Ascending aorta (tissue), 2 donors: ENCODE measurements at places on chromosomes 13 and 19.
A peak's percentile ranks its signal among the peaks of the same experiment; 100 is the strongest.

DNA sequence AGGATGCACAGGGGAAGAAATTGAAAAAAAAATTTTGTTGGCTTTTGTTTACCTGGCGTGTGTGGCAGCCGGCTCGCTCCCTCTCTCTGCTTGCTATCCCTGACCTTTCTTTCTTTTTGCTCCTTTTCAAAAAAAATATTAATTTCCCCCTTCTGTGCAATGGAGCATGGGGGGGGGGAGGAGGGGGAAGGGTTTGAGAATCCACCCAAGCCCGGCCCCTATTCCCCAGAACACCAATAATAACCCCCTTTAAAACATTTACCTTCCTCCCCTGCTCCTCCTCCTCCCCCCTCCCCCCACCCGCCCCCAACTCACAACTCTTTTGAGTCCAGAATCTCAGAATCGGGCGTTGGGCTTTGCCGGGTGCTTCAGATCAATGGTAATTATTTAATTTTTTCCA, 28.4 kb downstream of the NFIX start:
- no peak for DNase-seq

GRCh38 chr13:95267662-95268342, 33.4 kb downstream of the ABCC4 start:
- no peak for DNase-seq

DNA sequence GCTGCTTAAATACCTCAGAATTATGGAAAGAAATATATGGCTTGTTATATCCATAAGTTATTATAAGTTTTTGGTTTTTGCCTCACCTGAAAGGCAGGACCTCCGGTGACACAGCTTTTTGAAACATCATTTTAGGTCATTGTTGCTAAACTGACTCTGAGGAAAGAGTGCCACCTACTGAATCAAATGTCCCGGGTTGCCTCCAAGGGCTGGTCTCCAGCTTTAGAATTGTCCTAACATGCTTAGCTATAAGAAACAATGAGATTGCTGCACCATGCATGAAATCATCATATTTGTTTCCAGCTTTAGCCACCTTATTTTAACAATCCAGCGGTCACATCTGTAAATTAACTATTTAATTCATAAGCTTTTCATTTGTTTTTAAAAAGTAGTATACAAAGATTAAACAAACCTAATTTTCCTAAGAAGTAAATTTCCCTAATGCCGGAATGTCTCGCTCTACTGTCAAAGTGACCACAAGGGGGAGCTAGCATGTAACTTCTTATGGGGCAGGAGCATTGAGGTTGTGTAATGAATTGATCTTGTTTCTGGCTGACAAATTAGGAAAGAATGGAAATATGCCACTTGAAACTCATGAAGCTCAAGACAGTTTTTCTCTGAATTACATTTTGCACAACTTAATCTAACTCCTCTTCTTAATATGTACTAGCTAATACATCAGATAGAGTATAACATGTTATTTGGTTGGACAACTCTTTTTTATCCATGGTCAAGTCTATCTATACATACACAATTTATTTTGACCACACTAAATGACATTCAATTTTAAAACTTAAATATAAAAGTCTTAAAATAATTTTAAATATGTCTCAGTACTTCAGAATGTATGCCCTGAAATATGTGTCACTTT, 6.7 kb upstream of the PCDH17 start:
- peak; percentile 61 for DNase-seq

DNA sequence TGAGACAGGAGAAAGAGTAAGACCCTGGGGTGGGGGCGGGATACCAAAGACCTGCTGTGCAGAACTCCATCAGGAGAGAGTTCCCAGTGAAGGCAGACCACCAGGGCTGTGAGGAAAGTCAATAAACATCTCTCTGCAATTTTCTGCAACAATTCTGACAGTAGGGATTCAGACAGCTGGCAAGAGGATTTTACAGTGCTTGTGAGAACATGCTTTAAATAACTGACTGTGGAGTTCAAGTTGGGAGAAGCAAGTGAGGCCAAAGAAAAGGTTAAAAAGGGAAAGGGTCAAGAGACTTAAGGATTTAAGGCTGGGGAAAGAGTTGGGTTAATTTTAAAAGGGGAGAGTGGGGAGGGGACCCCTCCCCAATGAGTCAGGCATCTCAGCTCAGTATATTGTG, 98.4 kb downstream of the USP12 start:
- no peak for DNase-seq

GRCh38 chr13:104961246-104961645, 1574.2 kb downstream of the EFNB2 start:
- no peak for DNase-seq

- no peak for DNase-seq
These were observed 12.6 kb upstream of the METTL21C start for GRCh38 chr13:102707467-102707866.

DNA sequence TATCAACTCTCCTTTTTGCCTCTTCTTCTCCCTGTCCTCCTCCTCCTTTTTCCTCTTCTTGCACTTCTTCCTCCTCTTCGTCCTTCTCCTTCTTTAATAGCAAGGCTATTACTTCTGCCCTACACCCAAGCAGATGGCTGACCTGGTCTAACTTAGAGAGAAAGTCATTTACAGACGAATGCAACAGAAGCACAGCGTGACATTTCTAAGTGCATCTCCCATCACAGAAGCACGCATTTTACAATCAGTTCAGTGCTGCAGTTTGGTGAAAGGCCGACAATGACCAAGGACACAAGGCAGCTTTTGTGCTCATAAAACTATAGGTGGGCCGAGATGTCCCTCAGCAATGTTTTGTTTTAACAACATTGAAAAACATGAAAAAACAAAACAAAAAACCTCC, 231.5 kb downstream of the FGF14 start:
- no peak for DNase-seq

GRCh38 chr13:110665491-110666254, 40.2 kb downstream of the CARS2 start:
- DNase-seq = no peak

- no peak for DNase-seq
These were observed 77.0 kb upstream of the PEG3 start for GRCh38 chr19:56917529-56917928.

GRCh38 chr19:38321646-38322196, 2.1 kb downstream of the KCNK6 start:
- DNase-seq = no peak

DNA sequence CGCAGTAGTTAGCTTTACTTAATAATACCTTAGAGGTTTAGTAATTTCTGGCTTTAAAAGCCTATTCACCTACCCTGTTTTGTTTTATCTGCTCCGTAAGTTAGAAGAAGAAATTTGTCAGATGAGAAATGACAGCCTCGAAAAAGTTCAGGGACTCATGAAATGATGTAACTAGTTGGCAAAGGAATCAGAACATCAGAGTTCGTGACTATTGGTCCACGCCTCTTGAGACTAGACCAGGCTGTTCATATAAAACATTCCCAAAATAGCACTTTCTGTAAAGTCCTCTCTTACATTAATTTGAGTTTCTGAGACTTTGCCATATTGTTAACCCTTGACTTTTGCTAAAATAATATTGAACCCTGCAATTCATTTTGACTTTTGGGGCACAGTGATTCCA, 92.0 kb downstream of the HS6ST3 start:
- DNase-seq = no peak

DNA sequence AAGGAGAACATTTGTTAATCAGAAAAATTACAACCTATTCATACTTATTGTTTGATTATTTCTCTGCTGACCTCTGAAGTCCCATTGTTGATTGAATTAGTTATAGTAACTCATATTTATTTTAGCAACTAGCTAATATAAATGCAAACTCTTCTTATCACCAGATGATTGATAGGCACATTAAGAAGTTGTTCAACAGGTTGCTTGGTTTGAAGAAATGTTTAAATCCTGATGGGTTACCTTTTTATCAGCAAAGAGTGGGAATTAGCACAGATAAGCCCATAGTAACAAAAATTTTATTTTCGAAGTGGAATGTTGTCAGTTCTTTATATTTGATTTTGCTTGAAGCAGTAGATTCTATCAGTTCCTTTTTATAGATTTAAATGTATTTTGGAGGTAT, 44.4 kb downstream of the KLF5 start:
- no peak for DNase-seq

DNA sequence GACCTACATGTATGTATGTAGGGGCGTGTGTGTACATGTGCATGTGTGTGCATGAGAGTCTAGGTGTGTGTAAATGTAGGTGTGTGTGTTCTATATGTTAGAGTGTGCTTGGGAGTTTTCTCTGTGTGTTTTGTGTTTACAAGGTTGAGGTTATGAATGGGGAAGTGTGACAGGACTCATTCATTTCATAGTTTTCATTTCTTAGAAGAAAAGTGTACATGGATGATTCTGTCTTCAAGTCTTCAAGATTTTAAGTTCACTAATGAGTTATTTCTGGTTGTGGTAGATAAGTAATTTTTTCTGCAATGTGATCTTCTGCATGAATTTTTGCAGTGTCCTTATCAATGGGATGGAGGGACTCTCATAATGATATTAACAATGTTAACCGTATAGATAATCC, 118.2 kb upstream of the SLC10A2 start:
- DNase-seq = no peak
